ENCODE measurements at places on chromosomes 1 and 21. TPM values are rescaled to one million over a fixed set of nuclear protein-coding genes. Genes with fewer than 3 reads are reported as not detected.

GRCh38 chr1:117605164-117605773 lies 579 bp upstream of the TENT5C start:
- H3K36me3 ChIP-seq: peaks cover 18% of the 10 kb centered on the region
- H3K27ac ChIP-seq: peak overlapping the region; percentile 76
- peaks cover 44% of the 10 kb centered on the region for H3K4me1 ChIP-seq
- H3K27me3 ChIP-seq: peaks cover 25% of the 10 kb centered on the region
- DNase-seq: no peak

DNA sequence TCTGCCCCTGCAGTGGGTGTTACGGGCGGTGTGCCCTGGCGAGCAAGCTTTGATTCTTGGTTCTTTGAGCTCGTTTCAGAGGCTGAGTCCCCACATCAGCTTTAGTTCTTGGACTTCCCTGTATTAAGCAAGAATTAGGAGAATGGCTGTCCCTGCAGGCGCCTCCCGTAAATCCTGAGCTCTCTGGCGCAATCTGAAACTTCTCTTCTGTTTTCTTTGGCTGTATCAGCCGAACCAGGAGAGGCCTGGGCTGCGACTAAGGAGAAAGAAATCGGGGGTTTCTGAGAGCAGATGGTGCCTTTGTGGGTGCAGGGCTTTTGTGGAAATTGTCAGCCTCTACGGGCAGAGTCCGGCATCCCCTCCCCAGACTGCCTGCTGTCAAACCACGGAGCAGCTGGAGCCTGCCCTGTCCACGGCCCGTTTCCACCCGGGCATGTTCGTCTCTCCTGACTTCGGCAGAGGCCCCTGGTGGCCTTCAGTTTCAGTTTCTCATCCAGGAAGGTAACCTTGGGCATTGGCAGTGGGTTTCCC lies 17.9 kb downstream of the CSTB start:
- peaks cover 14% of the 10 kb centered on the region for H3K36me3 ChIP-seq
- no peak overlapping the region for H3K27ac ChIP-seq
- no peak for DNase-seq
- H3K27me3 ChIP-seq: no peaks in the 10 kb centered on the region
- H3K4me1 ChIP-seq: no peaks in the 10 kb centered on the region
- H3K4me3 ChIP-seq: no peak overlapping the region

DNA sequence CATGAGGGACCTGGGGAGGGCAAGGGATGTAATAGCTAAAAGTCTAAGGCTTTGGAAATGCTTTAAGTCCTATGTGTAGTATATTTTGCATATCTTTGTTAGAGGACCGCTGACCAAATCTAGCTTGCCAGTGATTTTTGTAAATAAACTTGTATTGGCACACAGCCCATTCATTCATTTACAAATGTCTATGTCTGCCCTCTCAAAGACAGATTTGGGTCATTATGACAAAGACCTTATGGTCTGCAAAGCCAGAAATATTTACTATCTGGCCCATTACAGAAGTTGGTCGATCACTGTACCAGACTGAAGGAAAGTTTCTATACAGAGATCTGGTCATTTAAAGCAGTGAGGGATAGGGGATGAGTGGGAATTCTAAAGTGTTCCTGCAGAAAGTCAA lies 120.1 kb upstream of the RAVER2 start:
- DNase-seq: no peak
- H3K27ac ChIP-seq: no peak overlapping the region
- no peaks in the 10 kb centered on the region for H3K36me3 ChIP-seq

ZSWIM5 gene
- total RNA-seq: 0.62 TPM

CLDN17 gene
- not detected for total RNA-seq

- no peaks in the 10 kb centered on the region for H3K36me3 ChIP-seq
- no peaks in the 10 kb centered on the region for H3K27me3 ChIP-seq
- no peak overlapping the region for H3K4me3 ChIP-seq
- DNase-seq: no peak
These were observed 88.2 kb downstream of the KIF26B start for GRCh38 chr1:245242989-245243388.

GRCh38 chr1:113488576-113489177 lies 98.4 kb downstream of the MAGI3 start:
- no peaks in the 10 kb centered on the region for H3K4me1 ChIP-seq
- no peaks in the 10 kb centered on the region for H3K36me3 ChIP-seq
- no peaks in the 10 kb centered on the region for H3K27me3 ChIP-seq
- H3K4me3 ChIP-seq: no peak overlapping the region
- DNase-seq: no peak

- H3K4me3 ChIP-seq: no peak overlapping the region
- no peaks in the 10 kb centered on the region for H3K36me3 ChIP-seq
- no peak for DNase-seq
- H3K27me3 ChIP-seq: peaks cover 3% of the 10 kb centered on the region
- peak overlapping the region; percentile 43 for H3K27ac ChIP-seq
These were observed 24.8 kb upstream of the ITPKB start for GRCh38 chr1:226763905-226764264.

DNA sequence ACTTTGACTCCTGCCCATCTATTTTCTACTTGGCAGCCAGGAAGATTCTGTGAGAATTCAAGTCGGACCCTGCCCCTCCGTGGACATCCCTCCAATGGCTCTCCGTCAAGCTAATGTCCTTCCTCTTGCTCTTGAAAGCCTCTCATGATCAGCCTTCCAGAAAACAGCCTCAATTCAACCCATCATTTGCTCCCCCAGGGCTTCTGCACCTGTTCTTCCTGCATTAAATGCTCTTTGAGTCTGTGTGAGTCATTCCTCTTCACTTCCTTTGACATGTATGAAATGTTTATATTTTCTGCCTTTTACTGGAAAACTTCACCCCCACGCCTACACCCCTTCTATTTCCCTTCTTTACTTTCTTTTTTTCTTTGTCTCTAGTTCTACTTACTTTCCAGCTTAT lies 734.1 kb upstream of the ZP4 start:
- H3K27me3 ChIP-seq: no peaks in the 10 kb centered on the region
- no peaks in the 10 kb centered on the region for H3K4me1 ChIP-seq
- H3K36me3 ChIP-seq: no peaks in the 10 kb centered on the region
- no peak for DNase-seq
- H3K4me3 ChIP-seq: no peak overlapping the region

DNA sequence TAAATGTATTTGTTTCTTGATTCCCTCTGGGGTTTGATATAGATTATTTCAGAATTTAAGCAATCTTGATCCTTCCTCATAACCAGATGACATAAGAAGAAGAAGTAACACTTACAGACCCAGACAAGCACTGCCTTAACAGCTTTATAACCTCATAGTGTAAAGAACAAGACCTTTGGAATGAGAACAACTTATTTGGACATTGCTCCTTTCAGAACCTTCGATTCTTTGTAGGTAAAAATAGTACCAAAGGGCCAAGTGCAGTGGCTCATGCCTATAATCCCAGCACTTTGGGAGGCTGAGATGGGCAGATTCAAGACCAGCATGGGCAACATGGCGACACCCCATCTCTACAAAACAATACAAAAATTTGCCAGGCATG lies 15.0 kb downstream of the TM2D1 start:
- H3K27ac ChIP-seq: no peak overlapping the region
- H3K4me1 ChIP-seq: peaks cover 4% of the 10 kb centered on the region
- no peaks in the 10 kb centered on the region for H3K27me3 ChIP-seq
- H3K36me3 ChIP-seq: peaks cover 36% of the 10 kb centered on the region
- DNase-seq: no peak

RASSF5 gene
- 185 TPM for total RNA-seq

ASAP3 gene
- 0.52 TPM for total RNA-seq

- no peaks in the 10 kb centered on the region for H3K27me3 ChIP-seq
- no peak overlapping the region for H3K4me3 ChIP-seq
- DNase-seq: no peak
- H3K36me3 ChIP-seq: no peaks in the 10 kb centered on the region
These were observed 673.6 kb upstream of the ADGRL2 start for GRCh38 chr1:81126989-81127581.

TEX38 gene
- total RNA-seq: not detected
